ENCODE measurements at places on chromosomes 16 and 17.

- DNase-seq: no peak
These were observed 130.8 kb downstream of the SDK2 start for GRCh38 chr17:73513426-73513825.

GRCh38 chr17:6514371-6514770 lies 42.0 kb downstream of the PITPNM3 start:
- no peak for DNase-seq

DNA sequence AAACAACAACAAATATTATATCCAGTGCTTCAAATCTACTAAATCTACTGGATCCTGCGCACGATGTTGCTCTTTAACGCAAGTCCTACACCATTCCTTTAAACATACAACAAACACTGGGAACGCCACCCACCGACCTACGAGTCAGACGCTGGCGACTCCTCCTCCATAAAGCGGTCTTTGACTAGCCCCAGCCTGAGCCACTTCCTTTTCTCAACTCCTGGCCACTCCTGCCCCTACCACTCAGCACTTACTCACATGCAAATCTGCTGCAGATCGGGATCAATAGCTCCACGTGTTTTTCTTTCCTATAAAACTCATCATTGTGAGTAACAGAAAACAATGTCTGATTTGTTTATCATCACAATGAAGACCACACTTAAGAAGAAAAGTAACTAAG lies 32.8 kb upstream of the MNT start:
- no peak for DNase-seq

DNA sequence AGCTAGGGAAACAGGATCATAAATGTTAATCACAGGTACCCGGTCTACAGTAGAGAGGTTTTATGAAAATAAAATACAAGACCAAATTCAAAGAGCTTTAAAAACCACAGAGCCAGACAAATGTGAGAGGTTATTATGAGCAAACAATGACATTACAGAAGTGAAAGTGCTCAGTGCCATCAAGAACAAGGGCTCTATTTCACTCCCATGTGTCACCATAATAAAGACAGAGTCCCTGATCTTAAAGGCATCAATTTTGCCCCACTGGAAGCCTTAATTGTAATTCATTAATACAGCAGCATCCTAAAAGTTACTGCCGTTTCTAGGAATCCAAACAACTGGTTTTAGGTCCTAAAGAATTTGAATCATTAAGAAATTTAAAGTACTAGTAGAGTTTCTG lies 43.7 kb upstream of the CDRT4 start:
- DNase-seq: no peak

- DNase-seq: no peak
These were observed 16.3 kb upstream of the COX10 start for GRCh38 chr17:14052886-14053615.

GRCh38 chr17:66952681-66953629 lies 11.6 kb upstream of the CACNG4 start:
- no peak for DNase-seq

DNA sequence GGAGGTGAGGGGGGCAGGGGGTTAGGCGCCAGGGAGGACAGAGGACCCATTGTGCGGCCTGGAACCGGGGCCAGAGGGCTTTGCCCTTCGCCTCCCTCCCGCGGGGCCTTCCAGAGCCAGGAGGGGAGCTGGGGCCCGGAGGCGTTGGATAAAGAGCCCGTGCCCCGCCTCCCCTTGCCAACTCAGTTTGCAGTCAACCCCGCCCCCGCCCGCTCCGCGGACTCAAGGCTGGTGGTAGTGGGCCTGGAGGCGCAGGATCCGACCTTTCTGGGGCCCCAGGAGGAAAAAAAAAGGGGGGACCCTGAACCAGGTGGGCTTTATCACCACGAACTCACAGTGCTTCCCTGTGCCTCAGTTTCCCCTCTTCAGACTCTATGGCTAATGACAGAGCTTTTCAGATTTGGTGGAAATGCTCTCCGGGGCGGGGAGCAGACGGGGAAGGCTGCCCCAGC lies 2.0 kb upstream of the SPHK1 start:
- DNase-seq: no peak

Measured in anterior cingulate cortex (tissue), 58 donors.